ENCODE measurements at places on chromosomes 11 and 22.

GRCh38 chr22:17217179-17217578 lies 2.1 kb downstream of the ADA2 start:
- DNase-seq = no peak

- no peak for DNase-seq
These were observed 412.5 kb upstream of the DDI1 start for GRCh38 chr11:103623933-103624332.

DNA sequence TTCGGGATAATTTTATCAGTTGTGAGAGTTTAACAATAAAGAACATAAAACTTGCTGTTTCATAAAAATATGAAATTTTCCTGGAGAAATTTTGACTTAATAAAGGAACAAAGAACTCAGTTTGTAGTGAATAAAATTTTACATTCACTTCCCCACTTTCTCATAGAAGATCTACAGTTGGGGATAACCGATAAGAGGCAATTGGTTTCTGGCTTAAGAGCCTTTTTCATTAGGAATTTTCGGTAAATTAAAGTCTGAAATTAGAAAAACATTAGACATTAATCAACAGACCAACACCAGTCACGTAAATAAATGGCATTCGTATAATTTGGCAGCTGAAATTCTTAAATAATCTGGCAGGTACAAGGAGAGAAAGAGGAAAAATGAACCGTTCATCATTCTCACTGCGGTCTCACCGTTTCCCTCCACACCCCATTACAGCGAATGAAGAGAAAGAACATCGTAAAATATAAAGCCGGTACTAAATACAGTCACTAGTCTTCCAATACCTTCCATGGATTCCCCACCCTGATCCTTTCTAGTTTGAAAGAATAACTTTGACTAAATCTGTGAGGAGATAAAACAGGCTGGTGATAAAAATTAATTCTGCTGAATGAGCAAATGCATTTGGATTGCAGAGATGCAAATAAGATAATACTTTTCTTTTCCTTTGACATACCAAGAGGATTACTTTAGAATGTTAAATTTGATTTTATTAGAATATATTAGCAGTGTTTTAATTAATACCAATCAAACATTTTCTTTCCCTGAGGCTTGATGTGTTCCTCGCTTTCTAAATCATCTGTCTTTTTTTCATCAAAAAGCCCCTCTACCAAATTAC lies 19.5 kb downstream of the BLID start:
- no peak for DNase-seq

- DNase-seq = peak; percentile 32
These were observed 54.6 kb downstream of the SPECC1L start for GRCh38 chr22:24325105-24325757.

GRCh38 chr22:30238661-30239487 lies 7.7 kb downstream of the LIF start:
- DNase-seq = peak; percentile 54

DNA sequence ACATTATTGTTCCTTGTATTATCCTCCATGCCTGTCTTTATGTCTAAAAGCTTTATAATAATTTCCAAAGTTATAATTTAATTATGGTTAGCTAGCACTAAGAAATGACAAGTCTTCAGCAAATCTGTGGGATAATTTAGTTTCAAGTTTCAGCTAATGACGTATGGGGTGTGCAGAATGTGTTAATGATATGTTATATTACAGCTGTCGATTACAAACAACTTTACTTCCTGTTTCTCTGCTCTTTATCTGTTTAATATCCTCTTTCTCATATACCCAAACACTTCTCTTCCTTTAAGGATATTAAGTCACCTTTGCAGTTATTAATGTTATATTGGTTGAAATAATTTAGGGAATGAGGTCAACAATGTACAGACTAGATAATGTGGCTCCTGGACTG lies 161.8 kb downstream of the CASP12 start:
- no peak for DNase-seq

- DNase-seq = no peak
These were observed 1049.1 kb downstream of the BRD1 start for GRCh38 chr22:48778308-48779195.

DNA sequence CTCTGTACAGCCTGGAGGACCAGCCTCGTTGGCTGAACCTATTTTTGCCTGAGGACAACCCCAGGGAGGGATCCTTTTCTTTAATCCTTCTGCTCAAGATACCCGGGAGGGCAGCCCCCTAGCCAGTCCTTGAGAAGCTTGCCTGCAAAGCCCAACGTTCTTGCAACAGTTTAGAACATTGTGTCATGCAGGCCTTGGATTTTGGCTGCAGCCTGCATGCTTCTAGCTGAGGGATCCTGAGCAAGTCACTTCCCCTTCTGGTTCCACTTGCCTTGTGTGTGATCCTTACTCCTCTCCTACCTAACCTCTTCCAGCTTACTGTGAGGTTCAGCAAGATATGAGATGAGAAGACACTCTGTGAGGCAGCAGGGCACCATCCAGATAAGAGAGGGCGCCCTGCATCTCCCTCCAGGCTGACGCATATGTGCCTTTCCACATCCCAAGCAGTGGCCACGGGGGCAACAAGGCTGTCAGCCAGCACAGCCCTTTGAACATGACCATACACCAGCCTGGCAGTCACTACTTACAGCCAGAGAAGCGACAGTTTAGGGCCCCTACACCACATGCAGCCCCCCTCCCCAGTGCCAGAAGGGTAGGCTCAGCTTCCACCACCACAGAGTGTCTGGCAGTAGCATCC lies 76.1 kb downstream of the C11orf58 start:
- no peak for DNase-seq

DNA sequence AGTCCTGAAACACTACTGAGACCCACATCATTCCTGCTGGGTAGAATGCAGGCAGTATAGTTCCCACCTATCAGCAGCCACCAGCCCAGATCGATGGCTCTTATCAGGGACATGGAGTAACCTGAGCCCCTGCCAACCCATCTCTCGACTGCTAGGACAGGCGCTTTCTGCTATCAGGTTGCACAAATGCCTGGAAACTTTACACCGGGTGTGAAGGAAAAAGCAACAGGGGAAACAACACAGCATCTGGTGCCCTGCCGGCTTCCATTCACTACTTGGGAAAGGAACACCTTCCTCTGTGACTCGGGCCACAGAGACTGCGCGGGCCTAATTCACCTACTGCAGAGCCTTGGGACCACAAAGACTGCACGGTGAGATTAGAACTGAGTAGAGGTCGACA lies 18.5 kb downstream of the RBFOX2 start:
- no peak for DNase-seq

DNA sequence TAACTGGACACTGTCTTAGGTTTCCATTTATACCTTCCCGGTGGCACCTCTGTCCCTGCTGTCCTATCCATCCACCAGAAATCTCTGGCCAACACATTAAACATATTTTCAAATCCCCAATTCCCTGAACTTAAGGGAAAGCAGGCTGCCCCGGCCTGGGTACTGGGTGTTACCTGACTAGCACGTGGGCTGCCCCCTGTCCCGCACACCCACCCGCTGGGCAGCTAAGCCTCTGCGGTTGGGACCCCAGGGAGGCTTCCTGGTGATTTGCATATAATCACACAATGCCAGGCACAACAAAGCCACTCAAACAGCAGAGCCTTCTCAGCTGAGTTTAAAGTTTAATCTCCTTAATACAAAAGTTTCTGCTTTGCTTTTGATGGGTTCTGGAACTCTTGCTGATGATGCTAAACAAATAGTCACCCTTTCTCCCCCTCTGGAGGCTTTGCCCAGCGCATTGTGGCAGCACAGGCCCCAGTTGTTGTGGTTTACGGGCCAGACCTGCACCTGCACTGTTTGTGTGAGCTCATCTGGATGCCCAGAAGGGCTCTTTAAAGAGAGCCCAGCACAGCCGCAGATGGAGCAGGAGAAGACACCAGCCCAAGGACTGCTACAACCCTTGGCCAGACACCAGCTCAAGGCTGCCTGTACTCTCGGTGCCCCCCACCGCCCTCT lies 59.9 kb upstream of the POU2AF1 start:
- no peak for DNase-seq

- no peak for DNase-seq
These were observed 74.6 kb downstream of the CELSR1 start for GRCh38 chr22:46462726-46463371.

DNA sequence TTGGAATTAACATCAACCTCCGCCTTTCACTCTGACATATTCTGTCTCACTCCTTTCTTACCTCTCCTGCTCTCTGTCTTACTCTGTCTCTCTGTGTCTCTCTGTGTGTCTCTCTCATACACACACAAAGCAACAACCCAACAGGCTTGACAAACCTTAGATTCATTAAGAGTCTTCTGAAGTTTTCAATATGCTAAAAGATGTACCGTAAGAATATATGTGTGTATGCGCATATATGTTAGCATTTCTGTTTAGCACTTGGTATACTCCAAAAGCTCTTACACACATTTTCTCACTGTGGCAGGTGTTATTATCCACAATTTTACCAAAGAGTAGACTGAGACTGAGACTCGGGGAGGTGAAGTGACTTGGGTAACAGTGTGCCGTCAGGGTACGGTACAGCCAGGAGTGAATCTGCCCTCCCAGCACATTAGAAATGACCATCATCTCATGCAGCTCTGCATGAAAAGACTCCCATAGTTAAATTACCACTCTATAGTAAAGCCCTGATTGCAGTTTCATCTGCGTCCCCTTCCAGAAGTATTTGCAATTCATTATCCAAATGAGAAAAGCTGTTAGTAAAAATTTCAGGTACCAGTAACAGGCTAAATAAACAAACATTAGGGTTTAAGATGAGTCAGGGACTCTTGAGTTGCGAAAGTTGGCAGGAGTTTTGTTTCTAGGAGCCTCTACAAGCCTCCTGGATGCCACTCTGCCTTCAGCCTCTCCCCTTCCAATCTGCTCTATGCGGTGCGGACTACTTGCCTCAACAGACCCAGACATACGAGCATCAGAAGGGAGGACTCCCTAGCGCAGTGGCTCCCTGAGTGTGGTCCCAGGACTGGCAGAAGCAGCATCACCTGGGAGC lies 195.2 kb upstream of the TMEM45B start:
- DNase-seq = no peak

DNA sequence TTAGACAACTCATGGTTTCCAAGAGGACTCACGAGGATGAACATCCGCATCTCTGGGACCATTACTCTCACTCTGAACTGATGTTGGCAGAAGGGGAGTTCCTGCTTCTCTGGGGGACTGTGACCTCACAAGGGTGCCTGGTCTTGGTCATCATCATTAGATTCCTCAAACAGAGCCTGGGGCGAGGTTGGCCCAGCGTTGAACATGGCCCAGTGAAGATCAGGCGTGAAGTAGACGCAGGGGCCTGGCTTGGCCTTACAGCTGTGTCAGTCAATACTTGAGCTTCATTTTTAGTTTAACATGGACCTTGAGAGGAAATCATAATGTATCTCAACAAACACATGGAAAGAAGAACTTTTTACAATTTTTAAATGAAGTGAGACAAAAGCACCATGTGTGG lies 617.1 kb downstream of the BRD1 start:
- no peak for DNase-seq

DNA sequence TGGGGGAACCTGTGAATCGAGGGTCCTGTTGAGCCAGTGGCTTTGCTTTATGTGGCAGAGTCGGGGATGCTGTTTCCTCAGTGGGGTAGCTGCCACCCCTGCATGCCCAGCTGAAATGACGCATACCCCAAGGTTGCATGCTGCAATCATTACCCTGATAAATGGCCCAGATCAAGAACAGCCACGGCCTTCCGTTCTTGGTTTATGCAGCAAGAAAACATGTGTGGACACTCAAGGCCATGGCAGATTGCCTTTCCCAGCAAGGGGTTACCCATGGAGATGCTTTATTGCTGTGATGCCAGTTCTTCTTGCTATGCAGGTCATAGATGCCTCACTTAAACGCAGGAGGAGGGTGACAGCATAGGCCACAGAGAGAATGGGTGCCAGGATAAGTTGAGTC lies 14.3 kb upstream of the SREBF2 start:
- DNase-seq = no peak

GRCh38 chr11:808427-809286 lies 1.1 kb upstream of the RPLP2 start:
- peak; percentile 75 for DNase-seq

DNA sequence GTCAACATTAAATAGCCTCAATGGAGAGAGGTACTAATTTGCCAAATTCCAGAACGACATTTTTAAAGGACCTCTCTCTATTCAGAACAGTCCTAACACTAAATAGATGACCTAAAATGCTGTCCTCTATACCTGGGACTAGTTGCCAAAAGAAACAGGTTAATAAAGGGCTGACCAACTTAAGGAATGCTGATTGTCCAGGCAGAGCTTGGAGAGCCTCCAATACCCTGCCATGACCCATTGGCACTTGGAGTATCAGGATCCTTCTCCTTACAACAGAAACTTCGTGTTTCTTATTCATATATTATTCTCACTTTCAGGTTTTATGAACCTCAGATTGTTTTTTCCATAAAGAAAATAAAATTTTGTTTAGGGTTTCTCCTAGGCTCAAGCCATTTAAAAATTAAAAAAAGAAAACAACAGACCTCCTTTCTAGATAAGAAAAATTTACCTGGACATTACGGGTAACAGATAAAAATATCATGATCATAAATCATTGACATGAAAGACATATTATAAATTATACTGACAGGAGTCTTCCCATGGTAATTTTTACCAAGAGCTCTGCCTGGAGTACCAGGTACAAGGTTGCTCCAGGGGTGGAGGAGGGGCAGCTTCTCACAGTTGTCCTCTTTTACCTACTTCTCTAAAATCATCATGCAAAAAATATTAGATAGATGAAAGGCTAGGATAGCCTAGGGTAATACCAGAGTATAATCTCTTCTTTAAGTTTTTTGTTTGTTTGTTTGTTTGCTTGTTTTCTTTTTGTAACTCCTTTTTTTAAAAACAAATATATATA lies 2.0 kb downstream of the LRRC4C start:
- no peak for DNase-seq

DNA sequence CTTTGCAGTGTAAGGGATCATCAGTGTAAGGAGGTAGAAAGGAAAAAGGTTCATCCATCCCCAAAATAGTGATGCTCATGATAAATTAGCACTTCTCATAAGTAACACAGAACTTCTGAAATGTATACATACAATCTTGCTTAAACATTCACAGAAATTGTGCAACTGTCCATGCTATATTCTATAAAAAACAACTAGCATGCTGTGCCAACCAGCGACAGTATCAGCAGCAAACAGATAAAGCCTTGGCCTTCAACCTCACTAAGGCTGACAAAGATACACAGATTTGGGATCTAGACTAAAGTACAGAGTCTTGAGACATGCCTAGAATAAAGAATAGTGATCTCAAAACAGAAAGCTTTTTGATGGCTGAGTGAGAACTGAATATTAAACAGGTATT lies 74.1 kb upstream of the CHRM4 start:
- DNase-seq = no peak

GRCh38 chr11:76524919-76525318 lies 80.1 kb downstream of the EMSY start:
- no peak for DNase-seq

DNA sequence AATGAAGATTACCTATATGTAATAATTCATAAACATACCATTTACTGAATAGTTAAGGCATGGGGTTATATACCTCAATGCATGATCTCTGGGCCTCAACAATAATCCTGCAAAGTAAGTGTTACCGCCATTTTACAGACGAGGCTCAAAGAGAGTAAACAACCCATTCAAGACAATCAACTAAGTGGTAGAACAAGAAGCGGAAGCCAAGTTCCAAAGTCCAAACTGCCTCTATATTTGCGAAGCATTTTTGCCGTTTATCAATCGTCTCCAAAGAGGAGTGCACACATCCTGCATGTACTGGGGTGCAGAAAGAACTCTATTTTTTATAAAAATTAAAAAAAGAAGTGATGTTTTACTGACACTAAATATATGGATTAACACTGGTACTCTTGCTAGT lies 27.5 kb upstream of the P4HA3 start:
- DNase-seq = peak; percentile 58
